ENCODE measurements at places on chromosomes 3 and 15.

- H3K27ac ChIP-seq: no peak overlapping the region
- no peak overlapping the region for H3K4me3 ChIP-seq
Observed at GRCh38 chr15:45326280-45326679, 52.1 kb downstream of the GATM start.

- no peak overlapping the region for H3K27ac ChIP-seq
- no peaks in the 10 kb centered on the region for H3K27me3 ChIP-seq
- no peaks in the 10 kb centered on the region for H3K4me1 ChIP-seq
- no peak overlapping the region for H3K4me3 ChIP-seq
- no peak for DNase-seq
Observed at GRCh38 chr3:127483902-127484591, 106.5 kb downstream of the TPRA1 start.

DNA sequence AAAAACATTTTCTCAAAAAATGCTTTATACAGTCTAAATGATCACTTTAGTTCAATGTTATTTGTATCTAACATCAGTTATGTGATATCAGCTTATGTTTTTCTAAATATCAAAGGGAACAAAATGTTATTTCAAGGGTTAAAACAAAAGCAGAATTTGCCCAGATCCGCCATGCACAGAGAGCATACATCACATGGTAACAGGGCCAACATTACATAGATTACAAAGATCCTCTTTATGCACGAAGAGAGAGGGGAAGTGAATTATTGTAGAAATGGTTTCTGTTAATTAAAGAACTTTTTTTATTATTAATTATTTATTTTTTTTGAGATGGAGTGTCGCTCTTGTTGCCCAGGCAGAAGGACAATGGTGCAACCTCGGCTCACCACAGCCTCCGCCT lies 100.8 kb upstream of the MME start:
- H3K4me1 ChIP-seq: no peaks in the 10 kb centered on the region
- no peaks in the 10 kb centered on the region for H3K27me3 ChIP-seq
- H3K27ac ChIP-seq: no peak overlapping the region
- H3K4me3 ChIP-seq: no peak overlapping the region

DNA sequence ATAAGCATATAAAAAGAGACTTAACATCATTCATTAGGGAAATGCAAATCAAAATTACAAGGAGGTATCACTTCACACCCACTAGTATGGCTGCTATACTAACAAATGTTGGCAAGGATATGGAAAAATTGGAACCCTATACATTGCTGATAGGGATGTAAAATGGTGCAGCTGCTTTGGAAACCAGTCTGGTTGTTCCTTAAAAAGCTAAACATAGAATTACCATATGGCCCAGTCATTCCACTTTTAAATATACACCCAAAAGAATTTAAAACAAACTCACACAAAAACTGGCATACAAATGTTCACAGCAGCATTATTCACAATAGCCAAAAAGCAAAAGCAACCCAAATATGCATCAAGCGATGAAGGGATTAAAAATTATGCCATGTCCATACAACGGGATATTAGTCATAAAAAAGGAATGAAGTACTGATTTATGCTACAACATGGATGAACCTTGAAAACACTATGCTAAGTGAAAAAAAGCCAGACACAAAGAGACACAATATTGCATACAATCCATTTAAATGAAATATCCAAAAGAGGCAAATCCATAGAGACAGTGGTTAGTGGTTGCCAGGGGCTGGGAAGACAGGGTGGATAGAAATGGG lies 118.3 kb downstream of the OSBPL10 start:
- no peaks in the 10 kb centered on the region for H3K36me3 ChIP-seq
- no peak overlapping the region for H3K27ac ChIP-seq
- no peak for DNase-seq
- H3K4me3 ChIP-seq: no peak overlapping the region

GRCh38 chr15:92914768-92915221 lies 14.7 kb downstream of the CHD2 start:
- H3K27me3 ChIP-seq: no peaks in the 10 kb centered on the region
- H3K4me3 ChIP-seq: no peak overlapping the region

GRCh38 chr3:111862974-111863373 lies 3.9 kb downstream of the PHLDB2 start:
- H3K27me3 ChIP-seq: no peaks in the 10 kb centered on the region
- peak overlapping the region; percentile 97 for H3K27ac ChIP-seq
- H3K4me3 ChIP-seq: peak overlapping the region; percentile 9
- no peaks in the 10 kb centered on the region for H3K36me3 ChIP-seq

GRCh38 chr3:98733053-98733811 lies 29.9 kb upstream of the ST3GAL6 start:
- H3K27me3 ChIP-seq: no peaks in the 10 kb centered on the region
- DNase-seq: no peak
- peak overlapping the region; percentile 89 for H3K4me3 ChIP-seq
- H3K36me3 ChIP-seq: no peaks in the 10 kb centered on the region
- H3K27ac ChIP-seq: peak overlapping the region; percentile 86

DNA sequence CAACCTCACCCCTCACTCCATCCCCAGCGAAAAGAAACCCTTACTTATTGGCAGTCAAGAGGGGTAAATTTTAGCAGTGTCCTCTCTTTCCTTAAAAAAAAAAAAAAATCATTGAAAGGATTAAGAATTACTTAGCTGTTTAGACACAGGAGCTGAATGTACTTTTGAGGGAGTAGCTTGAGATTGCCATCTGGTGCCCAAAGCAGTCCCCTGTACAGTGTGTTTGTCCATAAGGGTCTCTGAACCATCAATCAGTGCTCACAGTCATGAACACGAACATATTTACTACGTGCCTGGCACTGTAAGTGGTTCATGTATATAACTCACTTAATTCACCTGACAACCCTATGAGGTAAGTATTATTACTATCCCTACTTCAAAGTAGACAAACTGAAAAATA lies 463.5 kb downstream of the RAP2B start:
- no peaks in the 10 kb centered on the region for H3K36me3 ChIP-seq
- H3K27ac ChIP-seq: no peak overlapping the region
- no peak for DNase-seq

DNA sequence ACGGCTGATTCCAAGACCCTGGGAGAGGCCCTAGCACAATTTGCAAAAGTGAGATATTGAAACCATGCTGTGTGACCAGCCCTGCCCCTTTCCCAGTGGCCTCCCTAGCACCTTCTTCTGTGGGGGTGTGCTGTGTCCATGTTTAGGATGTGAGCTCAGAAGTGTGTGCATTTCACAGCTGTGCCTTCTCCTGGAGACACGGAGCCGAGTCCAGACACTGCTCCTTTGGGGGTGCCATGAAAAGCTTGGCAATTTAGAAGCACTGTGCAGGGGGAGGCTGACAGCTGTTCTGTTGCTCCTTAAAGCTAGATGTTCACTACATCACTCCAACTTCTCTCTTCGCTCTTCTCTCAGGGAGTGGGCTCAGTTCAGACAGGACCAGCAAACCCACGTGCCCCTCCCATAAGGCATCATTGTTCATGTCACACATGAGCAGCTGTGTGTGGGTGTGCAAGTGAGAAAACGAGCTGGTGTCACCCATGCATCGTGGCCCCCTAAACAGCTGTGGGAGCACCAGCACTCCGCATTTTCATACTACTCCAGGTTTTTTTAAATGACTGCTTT lies 492.6 kb downstream of the GABRG3 start:
- no peak for DNase-seq
- no peaks in the 10 kb centered on the region for H3K4me1 ChIP-seq
- H3K27me3 ChIP-seq: no peaks in the 10 kb centered on the region
- no peak overlapping the region for H3K27ac ChIP-seq

GRCh38 chr15:59371458-59372351 lies 966 bp downstream of the MYO1E start:
- H3K4me1 ChIP-seq: no peaks in the 10 kb centered on the region
- no peaks in the 10 kb centered on the region for H3K27me3 ChIP-seq
- peak; percentile 70 for DNase-seq
- H3K4me3 ChIP-seq: peak overlapping the region; percentile 99
- H3K36me3 ChIP-seq: no peaks in the 10 kb centered on the region

DNA sequence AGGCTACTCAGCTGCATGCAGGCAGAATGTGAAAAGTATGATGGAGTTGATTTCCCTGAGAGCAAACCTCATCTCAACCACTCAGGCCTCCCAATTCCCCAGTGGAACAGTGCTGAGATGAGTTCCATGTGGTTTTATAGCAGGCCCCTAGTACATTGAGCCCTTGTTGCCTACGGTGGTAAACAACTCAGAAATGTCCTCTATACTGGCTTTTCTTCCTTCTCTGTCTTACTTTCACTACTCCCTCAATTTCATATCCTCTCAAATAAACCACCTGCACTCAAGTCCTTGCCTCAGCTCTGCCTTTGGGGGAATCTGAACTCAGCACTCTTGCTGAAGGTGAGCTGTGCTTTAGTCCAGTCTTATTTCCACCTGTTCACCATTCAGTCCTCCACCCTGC lies 399.9 kb downstream of the PDCD6IP start:
- no peak overlapping the region for H3K27ac ChIP-seq
- no peaks in the 10 kb centered on the region for H3K27me3 ChIP-seq
- H3K36me3 ChIP-seq: no peaks in the 10 kb centered on the region
- no peak for DNase-seq
- no peak overlapping the region for H3K4me3 ChIP-seq

GRCh38 chr3:127718245-127718915 lies 45.6 kb downstream of the ABTB1 start:
- H3K27ac ChIP-seq: no peak overlapping the region
- H3K36me3 ChIP-seq: peaks cover 4% of the 10 kb centered on the region
- peaks cover 11% of the 10 kb centered on the region for H3K4me1 ChIP-seq
- DNase-seq: no peak
- no peaks in the 10 kb centered on the region for H3K27me3 ChIP-seq

GRCh38 chr3:158770741-158771350 lies 31.0 kb upstream of the MFSD1 start:
- no peaks in the 10 kb centered on the region for H3K4me1 ChIP-seq
- H3K27me3 ChIP-seq: no peaks in the 10 kb centered on the region
- no peak overlapping the region for H3K4me3 ChIP-seq
- DNase-seq: no peak

- no peak for DNase-seq
- no peaks in the 10 kb centered on the region for H3K36me3 ChIP-seq
- H3K27ac ChIP-seq: no peak overlapping the region
- no peaks in the 10 kb centered on the region for H3K27me3 ChIP-seq
- H3K4me3 ChIP-seq: no peak overlapping the region
Observed at GRCh38 chr15:34025252-34025651, 13.8 kb downstream of the AVEN start.

- H3K36me3 ChIP-seq: no peaks in the 10 kb centered on the region
- H3K4me1 ChIP-seq: no peaks in the 10 kb centered on the region
- H3K27ac ChIP-seq: no peak overlapping the region
Observed at GRCh38 chr3:59995563-59995962, 945.7 kb upstream of the CFAP20DC start.

GRCh38 chr3:101042996-101043686 lies 49.9 kb upstream of the ABI3BP start:
- H3K27me3 ChIP-seq: no peaks in the 10 kb centered on the region
- no peak overlapping the region for H3K4me3 ChIP-seq
- peaks cover 7% of the 10 kb centered on the region for H3K4me1 ChIP-seq
- H3K27ac ChIP-seq: no peak overlapping the region

GRCh38 chr3:161072211-161072621 lies 32.9 kb downstream of the B3GALNT1 start:
- H3K4me1 ChIP-seq: peaks cover 6% of the 10 kb centered on the region
- DNase-seq: no peak
- H3K27ac ChIP-seq: no peak overlapping the region

Measured in ascending aorta (tissue), 2 donors.